ENCODE measurements at places on chromosomes 13 and 19. TPM values are rescaled to one million over a fixed set of nuclear protein-coding genes. Genes with fewer than 3 reads are reported as not detected.

GRCh38 chr19:15923702-15924101, 10.6 kb downstream of the CYP4F11 start:
- no peak for DNase-seq

- no peak for DNase-seq
Measured at GRCh38 chr19:44684892-44685863, 13.8 kb upstream of the CEACAM16 start.

DNA sequence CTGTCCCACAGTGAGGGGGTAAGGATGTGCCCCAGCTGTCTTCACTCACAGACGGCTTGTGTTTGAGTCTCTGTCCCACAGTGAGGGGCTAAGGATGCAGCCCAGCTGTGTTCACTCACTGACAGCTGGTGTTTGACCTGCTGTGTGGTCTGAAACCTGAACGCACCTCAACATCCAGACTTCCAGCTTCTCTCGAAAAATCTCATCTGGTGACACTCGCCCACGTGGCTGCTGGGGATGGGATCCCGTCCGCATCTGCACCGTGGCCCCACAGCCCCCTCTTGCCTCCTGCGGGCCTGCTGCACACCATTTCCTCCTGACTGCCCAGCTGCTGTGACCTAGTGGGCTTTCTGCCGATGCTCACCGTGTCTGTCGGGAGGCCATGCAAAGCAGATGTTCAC, 27.3 kb downstream of the CHAF1A start:
- no peak for DNase-seq

GRCh38 chr19:39924952-39925351, 9.5 kb downstream of the FCGBP start:
- no peak for DNase-seq

The SIGLEC5 gene
- 1.6 TPM for total RNA-seq

The CLEC17A gene
- not detected for total RNA-seq

All from breast epithelium (tissue), 4 donors.